ENCODE measurements at places on chromosomes 11 and 22.

DNA sequence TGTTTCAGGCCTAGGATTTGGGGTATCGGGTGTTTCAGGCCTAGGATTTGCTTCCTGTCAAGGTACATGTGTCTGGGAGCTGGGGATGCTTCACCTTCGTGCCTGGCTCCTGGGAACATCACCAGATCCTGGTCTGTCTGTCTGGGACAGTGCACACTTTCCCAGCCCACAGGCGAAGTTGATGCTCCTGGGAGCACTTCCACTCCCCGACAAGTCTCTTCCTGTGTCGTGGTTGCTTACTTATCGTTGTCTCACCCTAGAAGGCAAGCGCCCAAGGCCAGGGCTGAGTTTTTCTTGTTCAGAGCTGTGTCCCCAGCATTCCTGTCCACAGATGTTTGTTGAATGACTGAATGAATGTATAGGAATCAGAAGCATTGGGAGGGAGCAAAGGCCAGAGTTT is 71.5 kb downstream of the LINC01488 start:
- DNase-seq: no peak

DNA sequence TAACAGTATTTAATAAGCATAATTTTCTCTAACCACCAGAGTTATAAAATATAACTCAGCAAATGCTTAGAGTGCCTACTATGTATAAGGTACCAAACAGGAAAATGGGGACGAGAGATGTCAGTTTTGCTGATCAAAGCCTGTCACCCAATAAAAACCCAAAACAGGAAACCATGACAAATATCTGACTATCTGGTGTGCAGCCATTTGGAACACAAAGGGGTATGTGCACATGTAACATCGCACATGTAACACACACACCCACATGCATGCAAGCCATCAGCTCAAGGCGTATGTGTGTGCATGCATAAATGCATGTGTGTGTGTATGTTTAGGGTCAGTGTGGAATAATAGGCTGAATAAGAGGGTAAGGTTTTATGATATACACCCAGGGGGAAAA is 64.2 kb downstream of the PRR5L start:
- no peak for DNase-seq

- DNase-seq: peak; percentile 77
Observed at GRCh38 chr11:65552388-65552951, 5.7 kb downstream of the LTBP3 start.

DNA sequence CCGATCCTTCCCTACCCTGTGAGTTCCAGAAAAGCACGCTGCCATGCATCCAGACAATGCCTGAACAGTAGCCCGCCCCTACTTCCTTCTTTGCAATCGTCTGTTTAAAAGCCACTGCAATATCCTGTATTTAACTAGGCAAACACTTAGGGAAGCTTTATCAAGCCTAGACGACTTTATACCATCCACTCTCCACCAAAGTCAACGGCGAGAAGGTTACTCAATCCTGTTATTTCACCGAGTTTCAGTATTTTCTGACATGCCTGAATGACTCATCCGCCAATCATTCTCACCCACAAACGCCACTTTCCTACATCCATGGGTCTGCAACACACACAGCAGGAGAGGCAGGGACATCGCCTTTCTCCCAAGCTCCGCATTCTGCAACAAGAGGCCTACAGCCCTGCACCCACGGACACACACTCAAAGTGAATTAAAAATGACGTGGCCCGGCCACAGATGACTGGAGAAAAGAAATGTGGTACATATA is 9.3 kb downstream of the CELSR1 start:
- DNase-seq: peak; percentile 98

DNA sequence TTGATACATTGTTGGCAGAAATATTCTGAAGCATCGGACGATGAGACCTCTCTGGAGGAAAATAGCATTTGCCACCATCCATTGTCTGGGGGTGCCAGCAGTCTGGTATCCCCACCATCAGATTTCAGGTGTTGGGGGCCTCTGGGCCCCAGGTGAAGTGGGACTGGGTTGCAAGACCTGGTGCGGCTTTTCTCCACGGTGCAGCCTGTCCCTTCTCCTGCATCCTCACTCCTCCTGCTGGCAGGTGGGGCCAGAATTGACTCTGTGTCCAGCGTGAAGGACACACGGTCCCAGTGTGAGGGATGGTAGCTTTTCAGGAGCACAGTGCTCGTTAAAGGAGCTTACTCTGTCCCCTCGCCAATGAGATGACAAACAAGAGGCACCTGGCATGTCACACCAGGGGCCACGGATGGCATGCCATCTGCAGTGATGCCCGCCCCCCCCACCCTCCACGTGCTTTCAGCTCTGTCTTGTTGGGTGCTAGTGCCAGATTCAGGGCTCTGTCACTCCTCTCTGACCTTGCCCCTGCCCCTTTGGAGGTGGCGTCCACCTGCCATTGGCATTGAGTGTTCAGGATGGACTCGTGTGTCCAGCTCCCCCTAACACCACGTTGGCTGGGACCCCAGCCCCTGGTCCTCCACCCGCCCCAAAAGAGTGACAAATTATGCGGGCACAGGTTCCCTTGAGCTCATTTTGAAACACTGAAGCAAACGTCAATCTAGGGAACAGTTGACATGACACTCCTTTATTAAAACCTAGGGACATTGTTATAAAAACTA is 62.4 kb downstream of the PARVG start:
- no peak for DNase-seq

DNA sequence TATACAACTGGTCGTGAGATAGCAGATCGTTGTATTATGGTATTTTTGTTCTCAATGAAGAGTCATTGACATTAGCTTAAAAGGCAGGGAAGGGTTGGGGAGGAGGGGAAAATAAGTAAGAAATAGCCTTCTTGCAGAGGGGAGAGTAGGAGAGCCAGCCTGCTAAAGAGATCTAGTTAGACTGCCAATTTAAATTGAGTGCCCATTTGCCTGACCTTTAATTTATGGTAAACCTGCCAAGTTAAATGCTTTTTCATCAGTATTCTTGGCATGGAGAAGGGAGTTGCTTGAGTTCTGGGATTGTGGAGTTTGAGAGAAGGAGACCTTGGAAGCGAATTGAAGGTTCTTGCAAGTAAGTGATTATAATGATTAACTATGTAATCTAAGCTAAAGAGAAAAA is 89.0 kb downstream of the FAM83F start:
- DNase-seq: no peak

DNA sequence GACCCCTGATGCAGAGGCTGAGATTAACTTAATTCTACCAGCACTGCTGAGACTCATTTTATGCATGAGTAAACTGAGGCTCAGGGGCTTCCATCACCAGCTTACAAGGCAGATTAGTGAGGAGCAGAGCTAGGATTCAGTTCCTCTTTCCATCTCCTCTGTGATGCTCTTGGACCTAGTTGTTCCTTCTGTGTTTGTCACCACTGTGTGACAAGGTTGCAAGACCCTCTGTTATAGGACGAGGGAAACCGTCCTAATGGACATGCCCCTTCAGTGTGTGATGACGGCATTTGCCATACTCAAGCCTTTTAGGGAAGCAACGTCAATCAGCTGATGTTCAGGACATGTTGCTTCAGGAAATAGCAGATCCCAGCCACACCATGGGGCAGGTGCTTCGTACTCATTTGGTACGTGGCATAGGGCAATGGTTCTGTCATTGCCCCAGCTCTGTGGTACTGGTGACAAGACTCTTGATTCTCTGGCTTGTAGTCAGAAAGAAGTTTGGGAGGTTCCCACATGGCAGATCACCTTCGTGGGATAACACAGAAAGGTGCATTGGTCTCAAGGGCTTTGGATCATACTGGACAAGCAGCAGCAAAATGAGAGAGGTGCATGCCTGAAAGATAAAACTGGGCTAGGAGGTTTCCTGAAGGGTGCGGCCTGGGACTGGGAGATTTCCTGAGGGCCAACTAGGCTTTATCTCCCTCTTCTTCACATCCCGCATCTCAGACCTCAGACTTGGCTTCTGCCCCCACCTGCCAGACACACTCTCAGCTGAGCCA is 23.9 kb upstream of the CD44 start:
- DNase-seq: peak; percentile 63

DNA sequence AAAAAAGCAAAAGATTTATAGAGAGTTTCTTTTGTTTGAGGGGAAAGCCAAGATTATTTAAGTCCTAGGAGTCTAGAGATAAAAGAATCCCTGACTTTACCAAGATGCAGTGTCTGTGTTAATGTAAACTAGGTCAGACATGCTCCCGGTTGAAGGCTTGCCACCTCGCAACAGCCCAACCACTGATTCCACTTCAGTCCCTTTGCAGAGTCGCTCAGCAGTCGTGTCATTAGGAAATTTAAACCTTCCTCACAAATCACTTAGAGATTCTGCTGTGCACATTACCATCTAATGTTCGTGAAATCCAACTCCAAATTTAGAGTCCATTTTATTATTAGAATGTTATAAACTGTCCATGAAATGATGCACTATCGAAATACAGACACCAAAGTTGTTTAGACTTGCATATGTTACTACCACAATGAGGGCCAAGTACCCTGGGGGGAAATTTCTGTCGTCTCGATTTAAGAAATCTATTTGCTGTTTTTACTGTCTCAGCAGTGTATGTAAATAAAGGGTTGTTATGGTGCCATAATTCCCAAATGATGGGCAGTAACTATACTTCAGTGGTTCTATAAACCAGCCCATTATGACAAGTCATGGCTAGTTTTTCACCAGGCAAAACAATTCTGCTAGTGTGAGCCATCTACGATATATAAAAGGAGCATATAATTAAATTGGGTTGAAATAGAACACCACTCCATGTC is 101.4 kb upstream of the MTNR1B start:
- DNase-seq: no peak

- DNase-seq: no peak
Observed at GRCh38 chr22:45882881-45883810, 93.8 kb downstream of the WNT7B start.

DNA sequence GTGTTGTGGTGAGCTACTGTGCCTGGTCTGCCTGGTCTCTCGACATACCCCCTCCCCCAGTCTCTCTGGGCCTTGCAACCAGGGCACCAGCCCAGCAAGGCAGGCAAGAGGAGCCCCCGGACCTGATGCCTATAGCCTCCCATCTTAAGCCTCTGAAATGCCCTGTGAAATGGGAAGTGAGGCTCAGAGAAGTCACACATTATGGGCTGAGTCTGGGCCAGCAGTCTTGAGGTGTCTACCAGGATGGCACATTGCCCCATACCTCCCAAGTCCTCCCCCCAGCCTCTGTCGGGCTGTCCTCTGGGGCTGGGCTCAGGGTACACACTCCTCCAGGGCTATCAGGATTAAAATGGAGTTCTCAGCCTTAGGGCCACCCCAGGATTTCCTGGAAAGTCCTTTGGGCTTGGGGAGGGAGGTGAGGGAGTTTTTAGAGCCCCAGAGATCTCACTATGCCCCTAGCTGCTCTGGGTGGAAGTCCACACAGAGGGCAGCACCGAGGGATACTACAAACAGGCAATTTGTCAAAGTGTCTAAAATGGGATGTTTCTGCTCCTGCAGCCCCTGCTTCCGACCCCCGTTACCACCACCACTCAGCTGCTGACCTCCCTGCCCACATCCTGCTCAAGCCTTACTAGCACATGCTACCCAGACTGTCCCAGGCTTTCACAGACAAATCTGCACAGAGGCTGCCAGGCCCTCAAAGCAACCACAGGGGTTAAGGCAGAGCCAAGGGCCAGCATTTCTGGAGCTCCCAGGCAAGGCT is 3.1 kb upstream of the SH3BP1 start:
- peak; percentile 53 for DNase-seq

DNA sequence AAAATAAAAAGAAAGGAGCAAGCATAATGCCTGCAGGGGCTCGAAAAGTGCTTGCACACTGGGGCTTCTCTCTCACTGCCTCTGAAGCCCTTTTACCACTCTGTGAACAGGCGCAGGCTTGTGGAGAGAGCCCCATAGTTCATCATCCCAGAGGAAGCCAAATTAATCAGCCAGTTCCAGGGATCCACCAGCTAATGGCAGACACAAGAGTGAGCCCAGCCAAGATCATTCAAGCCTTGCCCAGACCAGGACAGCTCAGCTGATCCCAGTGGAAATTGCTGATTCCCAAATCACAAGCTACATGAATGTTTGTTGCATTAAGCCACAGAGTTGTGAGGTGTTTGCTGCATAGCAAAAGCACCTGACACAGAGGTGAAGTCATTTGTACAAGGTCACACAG is 135.3 kb downstream of the CHST1 start:
- DNase-seq: no peak

GRCh38 chr11:134334796-134335571 is 3.2 kb downstream of the GLB1L2 start:
- DNase-seq: no peak

- DNase-seq: no peak
Observed at GRCh38 chr22:41612603-41613306, 8.1 kb downstream of the DESI1 start.

DNA sequence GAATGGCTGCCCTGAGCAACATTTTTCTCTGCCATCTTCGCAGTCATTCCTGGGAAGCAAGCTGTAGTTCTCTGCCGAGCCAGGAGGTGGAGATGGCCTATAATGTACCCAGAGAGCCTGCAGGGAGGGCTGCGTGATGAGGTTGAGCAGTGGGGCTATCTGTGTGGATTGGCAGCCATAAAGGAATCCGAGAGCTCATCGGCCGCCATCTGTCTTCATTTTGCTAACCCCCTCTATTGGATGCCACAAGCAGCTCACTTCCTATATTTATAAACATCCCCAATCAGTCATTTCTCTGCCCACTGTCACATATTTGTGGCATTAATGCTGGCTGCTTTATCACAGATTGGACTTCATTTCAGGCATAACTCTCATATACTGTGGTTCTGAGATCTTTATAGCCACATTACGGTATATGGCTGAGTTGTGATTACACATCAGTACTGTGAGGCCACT is 209.5 kb downstream of the NTM start:
- peak; percentile 42 for DNase-seq

Data from suppressor macrophage treated with lipopolysaccharide for 1 hour (primary cell).